ENCODE measurements at places on chromosomes 16 and 17.

- ATAC-seq: no peak
These were observed 517 bp downstream of the TMC5 start for GRCh38 chr16:19418200-19418599.

GRCh38 chr16:77881355-77882030, 93.1 kb downstream of the VAT1L start:
- ATAC-seq: no peak

DNA sequence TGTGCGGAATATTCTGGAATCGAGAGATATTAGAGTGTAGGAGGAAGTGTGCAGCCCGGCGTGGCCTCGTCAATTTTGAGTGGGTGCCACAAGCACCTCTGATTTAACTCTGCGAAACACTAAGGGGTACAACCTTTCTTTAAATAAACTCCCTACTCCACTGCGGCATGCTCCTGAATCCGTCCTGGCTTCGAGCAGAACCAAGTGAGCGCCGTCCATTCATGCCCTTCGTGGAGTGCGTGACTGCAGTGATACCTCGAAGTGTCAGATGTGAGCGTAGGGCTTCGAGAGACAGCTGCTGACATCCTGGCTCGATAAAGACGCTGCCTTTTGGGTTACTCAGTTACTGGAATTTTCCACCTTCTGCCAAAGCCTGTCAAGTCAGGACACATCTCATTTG, 128.8 kb downstream of the FOXL1 start:
- no peak for ATAC-seq

DNA sequence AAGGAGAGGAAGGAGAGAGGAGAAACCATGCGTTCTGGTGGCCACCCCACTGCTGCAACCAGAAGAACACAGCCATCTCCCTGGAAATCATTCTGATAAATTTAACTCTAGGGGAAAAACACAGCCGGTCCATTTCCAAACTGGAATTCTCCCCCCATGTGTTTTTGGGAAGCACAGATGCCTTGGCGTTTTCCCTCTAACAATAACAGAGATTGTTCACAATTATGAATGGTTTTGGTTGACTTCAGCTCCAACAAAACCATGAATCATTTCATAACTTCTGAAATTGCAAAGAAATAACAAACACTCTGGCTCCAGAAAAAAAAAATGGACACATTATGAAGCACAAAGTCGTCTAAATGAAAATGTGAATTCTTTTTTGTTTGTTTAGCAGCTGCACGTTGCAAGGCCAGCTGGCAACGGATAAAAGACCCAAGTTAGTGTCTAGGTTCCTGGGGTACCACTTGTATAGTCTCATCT, 46.2 kb downstream of the GNAO1 start:
- no peak for ATAC-seq

GRCh38 chr16:19377864-19378263, 39.8 kb upstream of the TMC5 start:
- ATAC-seq: no peak

GRCh38 chr16:83967838-83968305, at the start of gene NECAB2:
Gene NECAB2 (plus strand): TSS chr16:83968244. CDS start chr16:83968649, 405 bp downstream.
- no peak for ATAC-seq

- ATAC-seq: no peak
These were observed 654 bp downstream of the DLX3 start for GRCh38 chr17:49994085-49995054.

GRCh38 chr17:6526362-6527152, 29.8 kb downstream of the PITPNM3 start:
- no peak for ATAC-seq

DNA sequence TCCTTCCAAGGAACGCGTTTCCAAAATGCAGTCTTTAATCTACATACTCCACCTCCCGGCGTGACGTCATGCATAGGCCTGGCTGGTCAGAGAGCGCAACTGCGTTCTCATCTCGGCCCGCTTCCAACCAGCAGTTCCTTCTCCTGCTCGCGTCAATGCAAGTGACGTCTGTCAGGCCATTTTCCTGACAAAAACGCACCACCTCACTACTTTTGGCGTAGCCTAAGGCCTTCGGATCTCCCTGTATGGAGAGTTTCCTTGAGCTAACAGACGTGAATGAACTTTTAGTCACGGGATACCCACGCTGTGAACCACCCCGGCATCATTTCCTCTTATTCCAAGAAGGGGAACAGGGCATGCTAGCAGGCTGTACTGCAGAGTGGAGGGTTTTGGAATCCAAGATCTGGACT, 25.0 kb downstream of the TEX14 start:
- ATAC-seq: peak; percentile 13

DNA sequence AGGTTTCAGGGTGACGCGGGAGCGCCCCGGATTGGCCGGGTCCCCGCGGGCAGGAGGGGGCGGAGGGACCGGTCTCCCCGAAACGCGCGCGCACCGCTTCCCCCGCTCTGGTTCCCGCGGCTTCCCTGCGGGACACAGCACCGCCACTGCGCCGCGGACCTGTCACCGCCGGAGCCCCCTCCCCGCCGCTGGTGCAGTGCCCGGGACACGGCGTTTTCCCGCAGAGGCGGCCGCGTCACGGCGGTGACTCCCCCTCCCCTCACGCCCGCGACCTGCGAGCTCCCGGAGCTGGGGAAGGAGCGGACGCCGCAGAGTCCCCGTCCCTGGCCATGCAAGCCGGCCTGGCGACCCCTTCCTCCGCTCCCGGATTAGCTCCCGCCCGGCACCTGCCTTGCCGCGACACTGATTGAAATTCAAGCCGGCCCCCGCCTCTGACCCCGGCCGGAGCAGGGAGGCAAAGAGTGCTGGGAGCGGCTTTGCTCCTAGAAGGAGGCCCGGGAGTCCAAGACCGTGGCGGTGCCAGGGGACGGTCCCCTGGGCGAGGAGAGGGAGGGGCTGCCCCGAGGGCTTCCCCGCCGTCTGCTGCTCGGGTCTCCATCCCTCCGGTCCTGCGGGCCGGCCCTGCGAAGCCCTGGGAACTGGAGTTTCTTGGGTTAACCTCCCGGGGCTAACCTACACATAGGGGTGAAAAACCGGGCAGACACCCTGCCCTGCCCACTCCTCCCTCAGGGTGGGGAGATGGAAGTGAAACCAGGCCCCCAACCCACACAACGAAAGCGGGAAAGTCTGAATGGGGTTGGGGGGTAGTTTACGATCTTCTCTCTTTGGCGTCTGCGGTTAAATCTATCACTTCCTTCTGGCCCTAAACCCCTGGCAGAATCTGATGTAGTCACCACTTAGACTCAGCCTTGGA, 1.0 kb downstream of the RHBDL3 start:
- ATAC-seq: no peak

GRCh38 chr17:40551091-40551878, 14.0 kb downstream of the CCR7 start:
- ATAC-seq: no peak

GRCh38 chr16:56400458-56400857, 24.9 kb downstream of the AMFR start:
- no peak for ATAC-seq

- no peak for ATAC-seq
These were observed 2.1 kb downstream of the CMTM1 start for GRCh38 chr16:66568355-66568754.

- ATAC-seq: no peak
These were observed 21.9 kb downstream of the ZNF750 start for GRCh38 chr17:82817947-82818346.

DNA sequence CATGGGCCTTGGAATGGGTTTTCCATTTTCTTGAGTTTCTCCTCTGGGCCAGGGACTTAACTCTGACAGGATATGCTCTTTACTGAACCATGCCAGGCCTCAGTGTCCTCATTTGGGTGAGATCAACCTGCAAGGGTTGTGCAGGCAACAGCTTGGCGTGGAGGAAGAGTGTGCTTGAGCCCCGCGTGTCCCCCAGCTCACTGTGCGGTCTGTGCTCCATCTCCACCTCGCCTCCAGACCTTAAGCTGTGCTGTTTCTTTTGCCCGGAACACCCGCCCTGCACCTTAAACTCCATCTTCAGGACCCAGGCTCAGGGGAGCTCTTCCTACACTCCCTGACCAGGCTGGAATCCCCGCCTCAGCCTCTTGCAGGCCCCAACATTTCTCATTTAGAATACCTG, 9.7 kb downstream of the RUSF1 start:
- no peak for ATAC-seq
